Activated naive CD4-positive, alpha-beta T cell treated with anti-CD3 and anti-CD28 coated beads, Interleukin-2, amount 50 U/mL, for 16 hours (primary cell): ENCODE measurements at places on chromosomes 11 and 22.

DNA sequence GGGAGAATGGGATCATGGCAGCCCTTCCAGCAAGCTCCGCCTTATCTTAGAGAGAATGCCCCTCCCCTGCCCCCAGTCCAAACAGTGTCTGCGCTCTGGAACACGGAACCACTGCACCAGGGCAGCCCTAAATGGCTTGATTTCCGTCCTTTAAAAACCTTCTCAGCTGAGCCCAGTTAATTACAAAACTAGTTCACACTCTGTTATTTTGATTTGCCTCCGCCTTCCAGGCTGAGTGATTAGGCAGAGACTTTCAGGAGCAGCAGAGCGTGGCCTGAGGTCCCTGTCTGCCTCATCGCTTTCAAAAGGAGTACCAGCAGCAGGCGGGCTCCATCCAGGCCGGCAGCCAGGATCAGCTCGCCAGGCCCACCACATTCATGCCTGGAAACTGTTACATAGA lies 313.0 kb downstream of the BRD1 start:
- no peak for DNase-seq

DNA sequence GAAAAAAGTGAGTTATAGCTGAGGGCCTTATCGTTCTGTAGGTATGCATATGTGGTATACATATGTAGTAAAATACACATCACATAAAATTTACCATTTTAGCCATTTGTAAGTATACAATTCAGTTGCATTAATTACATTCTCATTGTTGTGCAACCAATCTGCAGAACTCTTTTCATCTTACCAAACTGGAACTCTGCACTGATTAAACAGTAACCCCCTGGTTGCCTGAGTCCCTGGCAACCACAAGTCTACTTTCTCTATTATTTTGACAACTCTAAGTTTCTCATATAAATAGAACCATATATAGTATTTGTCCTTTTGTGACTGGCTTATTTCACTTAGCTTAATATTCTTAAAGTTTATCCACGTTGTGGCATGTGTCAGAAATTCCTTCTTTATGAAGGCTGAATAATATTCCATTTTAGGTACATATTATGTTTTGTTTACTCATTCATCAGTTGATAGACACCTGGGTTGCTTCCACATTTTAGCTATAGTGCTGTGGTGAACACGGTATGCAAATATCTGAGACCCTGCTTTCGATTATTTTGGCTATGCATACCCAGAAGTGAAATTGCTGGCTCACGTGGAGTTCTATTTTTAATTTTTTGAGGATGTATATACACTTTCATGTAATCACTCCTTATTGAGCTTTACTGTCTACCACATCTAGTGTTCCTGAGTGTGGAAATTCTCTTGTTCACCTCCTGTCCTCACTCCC lies 1.6 kb upstream of the DDX10 start:
- no peak for DNase-seq

GRCh38 chr11:40269865-40270264 lies 1189.6 kb downstream of the LRRC4C start:
- no peak for DNase-seq

DNA sequence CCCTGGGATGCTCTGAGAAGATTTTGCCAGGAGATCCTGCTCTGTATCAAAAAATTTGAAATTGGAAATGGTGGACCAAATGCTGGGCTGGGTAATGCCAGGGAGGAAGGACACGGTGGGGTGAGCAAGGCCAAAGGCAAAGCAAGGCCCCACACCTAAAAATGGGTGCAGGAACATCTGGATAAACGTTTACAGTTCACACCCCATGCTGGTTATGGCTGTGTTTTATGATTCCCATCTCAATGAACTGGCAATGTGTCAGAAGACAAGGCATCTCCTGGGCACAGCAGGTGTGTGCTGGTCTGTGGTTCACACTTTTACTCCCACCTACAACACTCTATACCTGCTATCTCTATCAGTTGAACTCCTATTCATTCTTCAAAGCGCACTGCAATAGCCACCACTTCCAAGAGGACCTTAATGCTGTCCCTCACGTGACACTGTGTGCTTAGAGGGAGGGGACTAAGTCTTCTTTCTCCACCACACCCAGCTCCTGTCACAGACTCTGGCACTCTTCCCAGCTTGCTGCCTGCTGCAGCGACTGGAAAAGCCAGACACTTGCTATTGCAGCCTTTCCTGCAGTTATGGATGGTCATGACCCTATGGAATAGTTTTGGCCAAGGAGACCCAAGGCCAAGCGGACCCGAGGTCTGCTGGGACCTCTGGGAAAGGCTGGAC lies 277.5 kb downstream of the CTTN start:
- no peak for DNase-seq

DNA sequence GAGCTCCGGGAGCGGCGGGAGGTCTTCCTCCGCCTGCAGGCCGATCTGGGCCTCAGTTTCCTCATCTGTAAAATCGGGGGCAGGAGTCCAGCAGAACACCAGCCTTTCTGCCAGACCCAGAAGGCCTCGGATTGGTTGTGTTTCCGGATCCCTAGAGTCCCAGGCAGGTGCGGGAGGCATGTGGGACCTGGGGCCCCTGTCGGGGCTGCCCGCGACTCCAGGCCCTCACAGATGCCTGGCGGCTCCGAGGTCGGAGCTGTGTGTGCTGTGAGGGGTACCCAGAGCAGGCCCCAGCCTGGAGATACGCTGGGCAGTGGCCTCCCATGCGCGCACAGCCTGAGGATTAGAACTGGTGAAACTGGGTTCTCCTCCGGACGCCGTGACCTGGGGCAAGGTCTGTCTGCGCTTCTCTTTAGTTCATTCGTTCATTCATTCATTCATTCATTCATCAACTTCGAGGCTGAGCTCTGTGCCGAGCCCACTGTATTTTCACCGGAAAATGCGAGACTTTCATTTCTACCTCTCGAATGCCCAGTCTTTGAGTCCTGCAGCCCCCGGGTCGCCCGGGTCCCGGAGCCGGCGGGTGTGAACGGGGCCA lies 24.6 kb downstream of the FLRT1 start:
- DNase-seq: no peak
